Naive thymus-derived CD8-positive, alpha-beta T cell (primary cell): ENCODE measurements at places on chromosomes 2 and 18.
A peak's percentile ranks its signal among the peaks of the same experiment; 100 is the strongest.

DNA sequence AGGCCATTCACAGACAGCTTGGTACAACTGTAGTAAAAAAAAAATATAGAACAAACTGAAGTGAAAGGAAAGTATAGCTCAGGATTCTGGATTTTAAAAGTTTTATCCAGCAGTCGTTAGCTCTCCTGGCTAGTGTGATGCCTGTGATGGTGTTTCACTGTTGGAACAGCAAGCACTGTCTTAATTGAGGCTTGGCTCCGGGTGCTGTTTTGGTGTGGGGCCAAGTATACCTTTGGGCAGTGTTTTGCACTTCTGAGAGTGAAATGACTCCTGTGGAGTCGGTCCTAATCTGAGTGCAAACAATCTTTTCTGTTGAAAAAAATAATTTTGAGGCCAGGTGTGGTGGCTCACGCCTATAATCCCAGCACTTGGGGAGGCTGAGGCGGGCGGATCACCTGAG lies 28.7 kb upstream of the RAB1A start:
- no peak for DNase-seq

- DNase-seq: peak; percentile 26
Observed at GRCh38 chr18:13608791-13609532, 117.4 kb downstream of the FAM210A start.

GRCh38 chr18:72572896-72573295 lies 28.8 kb upstream of the CBLN2 start:
- DNase-seq: no peak

GRCh38 chr2:64344999-64345576 lies 108.9 kb upstream of the LGALSL start:
- no peak for DNase-seq

DNA sequence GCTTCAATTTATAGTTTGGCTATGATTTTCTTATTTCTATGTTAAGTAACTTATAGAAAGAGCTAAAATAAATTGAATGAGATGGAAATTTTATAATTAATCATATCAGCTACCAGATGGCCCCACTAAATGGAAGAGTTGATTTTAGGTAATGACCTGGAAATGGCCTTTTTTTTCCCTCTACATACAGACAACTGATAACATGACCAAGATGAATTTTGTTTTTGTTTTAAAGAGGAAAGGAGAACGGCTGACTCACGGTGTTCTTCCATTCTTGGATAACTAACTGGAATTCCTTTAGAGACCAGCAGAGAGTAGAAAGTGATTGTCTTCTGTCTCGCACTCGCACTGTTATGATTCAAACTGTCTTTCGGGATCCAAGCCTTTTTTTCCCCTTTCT lies 91.0 kb downstream of the TMEM185B start:
- DNase-seq: no peak

- no peak for DNase-seq
Observed at GRCh38 chr2:176805345-176805744, 407.2 kb upstream of the HNRNPA3 start.

DNA sequence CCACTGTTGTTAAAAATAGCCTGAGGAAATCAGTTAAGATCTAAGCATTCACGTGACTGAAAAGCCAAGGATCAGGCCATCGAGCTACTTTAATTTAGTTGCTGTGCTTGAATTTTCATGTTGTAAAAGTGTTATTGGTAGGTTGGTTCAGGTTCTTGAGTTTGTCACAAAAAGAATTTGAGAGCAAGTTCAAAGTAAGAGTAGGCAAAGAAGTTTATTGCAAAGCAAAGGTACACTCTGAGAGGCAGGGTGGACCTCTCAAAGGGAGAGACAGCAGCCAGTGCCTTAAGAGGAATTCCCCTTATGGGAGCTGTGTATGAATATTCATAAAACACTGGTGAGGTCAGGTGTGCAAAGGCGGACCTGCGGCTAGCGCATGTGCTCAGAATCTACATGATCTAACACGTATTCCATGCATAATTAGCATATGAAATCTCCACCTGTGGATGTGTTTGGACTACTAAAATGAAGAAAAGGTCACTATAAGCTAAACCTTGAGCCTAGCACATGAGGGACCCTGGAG lies 236.5 kb downstream of the NDUFA10 start:
- no peak for DNase-seq

DNA sequence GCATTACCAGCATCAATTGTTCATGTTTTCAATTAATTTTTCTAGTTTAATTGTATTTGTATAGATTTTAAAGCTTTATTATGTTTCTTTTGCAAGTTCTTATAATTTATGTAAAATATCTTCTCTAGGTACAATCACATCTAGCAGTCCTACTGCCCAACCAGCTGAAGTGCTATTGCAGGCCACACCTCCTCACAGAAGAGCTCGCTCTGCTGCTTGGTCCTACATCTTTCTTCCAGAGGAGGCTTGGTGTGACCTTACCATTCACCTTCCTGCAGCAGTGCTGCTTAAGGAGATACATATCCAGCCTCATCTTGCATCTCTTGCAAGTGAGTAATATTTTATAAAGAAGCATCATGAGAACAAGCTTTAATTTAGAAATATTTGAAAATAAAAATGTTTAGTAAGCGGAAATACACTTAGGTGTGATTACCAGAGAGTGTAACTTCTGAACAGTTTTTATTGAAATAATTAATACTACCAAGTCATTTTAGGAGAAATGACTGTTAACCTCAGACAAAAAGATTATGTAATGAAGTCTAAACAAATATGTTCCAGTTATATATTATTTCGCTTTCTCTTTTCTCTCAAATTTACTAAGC lies 122.9 kb upstream of the TTC27 start:
- DNase-seq: no peak

DNA sequence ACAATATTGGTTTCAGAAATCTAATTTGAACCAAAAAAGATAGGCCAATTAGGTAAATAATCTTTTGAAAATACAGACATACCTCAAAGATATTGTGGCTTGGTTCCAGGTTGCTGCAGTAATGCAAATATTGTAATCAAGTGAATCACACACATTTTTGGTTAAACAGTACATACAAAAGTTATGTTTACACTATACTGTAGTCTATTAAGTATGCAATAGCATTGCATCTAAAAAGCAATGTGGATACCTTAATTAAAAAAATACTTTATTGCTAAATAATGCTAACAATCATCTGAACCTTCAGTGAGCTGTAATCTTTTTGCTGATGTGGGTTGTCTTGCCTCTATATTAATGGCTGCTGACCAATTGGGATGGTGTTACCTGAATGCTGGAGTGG lies 67.3 kb downstream of the KYNU start:
- no peak for DNase-seq

DNA sequence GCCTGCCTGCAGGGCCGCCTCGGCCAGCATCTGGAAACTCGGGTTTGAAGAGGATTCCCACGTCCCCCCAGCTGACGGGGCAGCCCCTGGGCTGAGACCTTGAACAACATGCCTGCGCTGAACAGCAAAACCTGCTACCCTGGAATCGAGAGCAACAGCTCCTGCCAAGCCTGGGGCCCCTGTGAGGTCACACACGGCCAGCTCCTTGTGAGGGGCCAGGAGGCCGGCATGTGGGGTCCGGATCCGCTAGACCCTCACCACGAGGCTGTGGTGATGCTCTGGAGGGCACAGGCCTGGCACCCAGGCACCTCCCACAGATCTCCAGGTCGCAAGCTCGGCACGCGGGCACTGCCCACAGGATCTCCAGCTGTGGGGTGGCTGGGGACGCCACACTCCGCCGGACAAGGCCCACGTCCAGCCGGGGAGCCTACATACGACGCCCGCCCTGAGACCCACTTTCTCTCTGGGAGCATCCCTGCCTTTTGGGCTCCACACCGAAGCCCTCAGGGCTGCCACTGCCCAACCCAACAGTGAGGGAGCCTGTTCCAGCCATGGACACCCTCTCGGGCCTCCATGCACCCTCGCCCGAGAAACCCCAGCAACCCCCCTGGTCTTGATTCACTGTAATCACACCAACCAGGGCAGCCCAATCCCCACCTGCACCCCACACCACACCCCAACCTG lies 34.1 kb downstream of the SLC66A2 start:
- DNase-seq: no peak

GRCh38 chr18:8703092-8703709 lies 2.2 kb upstream of the MTCL1 start:
- DNase-seq: no peak

DNA sequence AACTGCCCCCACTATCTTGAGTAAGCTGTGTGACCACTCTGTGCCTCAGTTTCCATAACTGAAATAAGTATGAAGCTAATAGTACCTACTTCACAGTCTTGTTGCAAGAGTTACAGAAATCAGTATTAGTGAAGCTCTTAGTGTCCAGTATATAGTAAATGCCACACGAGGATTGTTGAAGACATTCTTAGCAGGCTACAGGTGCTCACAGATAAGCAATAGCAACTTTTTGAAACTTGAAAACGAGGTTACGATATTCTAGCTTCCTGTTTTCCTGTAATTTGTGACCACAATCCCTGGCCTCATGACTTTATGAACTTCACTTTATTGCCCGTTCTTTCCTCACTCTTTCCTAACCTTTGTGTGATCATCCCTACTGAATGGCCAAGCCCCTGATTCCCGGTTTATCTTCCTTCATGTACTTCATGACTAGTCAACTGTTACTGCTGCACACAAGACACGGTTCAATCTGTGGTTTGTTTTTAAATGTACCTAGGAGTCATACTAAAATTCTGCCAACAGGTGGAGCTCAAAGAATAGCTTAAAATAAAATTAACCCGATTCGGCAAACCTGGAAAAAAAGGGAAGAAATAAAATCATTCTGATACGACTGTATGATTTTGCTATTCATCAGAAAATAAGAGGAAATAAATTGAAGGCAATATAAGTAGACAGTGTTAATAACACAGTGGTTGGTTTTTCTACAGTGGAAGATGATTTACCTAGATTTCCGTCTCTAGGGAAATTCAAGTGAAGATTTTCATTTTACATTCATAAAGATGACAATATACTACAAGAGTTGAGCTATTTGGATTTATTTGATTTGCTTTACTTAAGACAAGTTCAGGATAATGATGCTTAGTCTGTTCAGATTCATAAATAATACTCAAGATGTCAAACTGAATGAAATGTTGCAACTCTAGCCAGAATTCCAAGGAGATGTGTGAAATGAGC lies 38.1 kb upstream of the STAT1 start:
- DNase-seq: peak; percentile 12

GRCh38 chr2:10355471-10356438 lies 53.1 kb downstream of the HPCAL1 start:
- no peak for DNase-seq

DNA sequence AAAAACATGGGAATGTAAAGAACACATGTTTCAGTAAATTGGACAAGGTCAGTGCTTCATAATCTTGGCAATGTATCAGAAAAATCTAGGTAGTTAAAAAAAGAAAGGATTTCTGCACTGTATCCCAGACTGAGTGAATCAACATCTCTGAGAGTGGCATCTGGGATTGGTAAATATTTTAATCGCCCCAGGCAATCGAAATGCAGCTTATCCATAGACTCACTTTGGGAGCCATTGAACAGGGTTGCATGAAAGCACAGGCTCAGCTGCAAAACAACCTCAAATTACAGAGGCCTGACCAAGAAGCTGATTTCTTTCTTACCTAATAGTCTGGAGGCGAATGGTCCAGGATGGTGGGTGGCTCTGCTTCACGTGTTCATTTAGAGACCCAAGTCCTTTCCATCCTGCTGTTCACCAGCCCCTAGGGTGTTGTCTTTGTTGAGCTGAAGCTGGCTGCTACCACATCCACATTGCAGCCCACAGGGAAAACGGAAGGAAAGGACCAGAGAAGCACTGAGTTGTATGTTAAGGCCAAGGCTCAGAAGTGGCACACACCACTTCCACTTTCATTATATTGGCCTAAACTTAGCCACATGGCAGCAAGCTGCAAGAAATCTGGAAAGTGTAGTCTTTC lies 59.0 kb downstream of the MOGAT1 start:
- no peak for DNase-seq

GRCh38 chr2:196987649-196988364 lies 61.3 kb upstream of the PGAP1 start:
- no peak for DNase-seq

DNA sequence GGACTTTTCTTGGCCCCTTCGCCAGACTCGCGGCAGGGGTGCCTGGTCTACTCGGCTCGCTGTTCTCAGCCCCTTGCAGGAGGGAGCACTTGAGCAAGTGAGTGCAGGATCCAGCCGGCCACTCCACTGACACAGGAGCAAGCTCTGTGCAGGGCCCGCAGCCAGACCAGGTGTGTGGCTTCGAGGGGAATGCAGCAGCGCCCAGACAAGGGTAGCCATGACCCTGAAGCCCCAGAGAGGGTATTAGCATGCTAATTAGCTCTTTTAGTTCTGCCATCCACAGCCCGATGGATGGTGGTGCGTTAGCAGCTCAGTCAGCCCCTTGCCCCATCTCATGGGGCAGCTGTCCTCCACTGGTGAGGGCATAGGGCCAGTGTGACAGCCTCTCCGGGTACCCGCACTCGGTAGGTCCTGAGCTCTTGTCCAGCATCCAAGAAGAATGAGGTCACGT lies 103.2 kb upstream of the HS6ST1 start:
- no peak for DNase-seq

DNA sequence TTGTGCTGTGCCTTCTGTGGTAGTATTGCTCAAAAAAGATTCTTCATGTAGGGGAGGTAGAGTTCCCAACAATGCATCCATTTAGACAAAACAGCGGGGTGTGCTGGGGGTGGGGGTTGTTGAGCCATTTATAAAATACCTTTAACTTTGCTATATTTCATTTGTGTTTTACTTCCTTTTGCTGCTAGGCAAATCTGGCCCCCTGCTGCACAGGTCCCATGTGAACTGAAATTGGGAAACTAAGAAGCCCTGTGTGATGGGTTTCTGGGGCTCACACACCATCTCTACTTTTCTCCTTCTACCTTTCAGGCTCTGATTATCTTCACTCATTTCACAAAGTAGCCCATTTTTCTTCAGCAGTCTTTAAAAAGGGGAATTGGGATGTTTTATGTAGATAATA lies 52.7 kb upstream of the ITGA4 start:
- no peak for DNase-seq

GRCh38 chr2:101325425-101325824 lies 16.9 kb upstream of the RNF149 start:
- no peak for DNase-seq

GRCh38 chr2:107412209-107412904 lies 414.3 kb upstream of the RGPD4 start:
- no peak for DNase-seq

- DNase-seq: no peak
Observed at GRCh38 chr2:229669841-229670240, 44.5 kb downstream of the DNER start.

DNA sequence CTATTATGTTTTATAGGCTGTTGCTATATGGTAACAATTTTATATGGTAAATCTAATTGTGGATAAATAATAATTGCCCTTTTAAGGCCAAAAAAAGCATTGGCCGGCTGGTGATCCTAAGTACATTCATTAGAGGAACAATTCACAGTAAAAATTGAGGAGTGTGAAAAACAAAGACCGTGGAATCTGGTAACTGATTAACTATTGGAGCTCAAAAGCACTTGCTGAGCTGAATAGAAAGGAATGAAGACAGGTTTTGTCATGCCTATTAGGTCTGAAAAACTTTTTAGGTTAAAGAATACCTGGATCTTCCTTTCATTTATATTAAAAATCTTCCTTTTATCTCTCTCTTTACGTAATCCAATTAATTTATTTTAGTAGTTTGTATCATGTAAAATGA lies 18.5 kb upstream of the RBBP8 start:
- DNase-seq: no peak

GRCh38 chr2:228181098-228182019 lies at the start of gene SPHKAP:
SPHKAP (minus strand) TSS chr2:228181687; CDS start chr2:228181598, 89 bp downstream.
- no peak for DNase-seq
